ENCODE measurements at places on chromosomes 1 and 21.

DNA sequence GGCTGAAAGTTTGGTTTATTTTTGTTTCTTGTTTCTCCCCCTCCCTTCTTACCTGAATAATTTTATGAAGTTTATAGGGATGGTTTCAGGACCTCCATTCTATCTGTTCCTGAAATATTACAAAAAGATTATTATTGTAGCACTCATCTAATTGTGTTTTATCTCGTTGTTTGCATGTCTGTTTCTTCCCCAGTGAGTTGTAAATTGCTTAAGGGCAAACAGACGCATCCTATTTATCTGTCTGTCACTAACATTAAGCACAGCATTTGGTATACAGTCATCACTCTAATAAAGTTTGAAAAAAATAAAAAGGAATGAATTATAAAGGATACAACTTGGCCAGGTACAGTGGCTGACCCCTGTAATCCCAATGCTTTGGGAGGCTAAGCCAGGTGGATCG, 123.5 kb downstream of the LRRC7 start:
- no peak for DNase-seq

- no peak for DNase-seq
These were observed 44.1 kb downstream of the GPR3 start for GRCh38 chr1:27436204-27437159.

DNA sequence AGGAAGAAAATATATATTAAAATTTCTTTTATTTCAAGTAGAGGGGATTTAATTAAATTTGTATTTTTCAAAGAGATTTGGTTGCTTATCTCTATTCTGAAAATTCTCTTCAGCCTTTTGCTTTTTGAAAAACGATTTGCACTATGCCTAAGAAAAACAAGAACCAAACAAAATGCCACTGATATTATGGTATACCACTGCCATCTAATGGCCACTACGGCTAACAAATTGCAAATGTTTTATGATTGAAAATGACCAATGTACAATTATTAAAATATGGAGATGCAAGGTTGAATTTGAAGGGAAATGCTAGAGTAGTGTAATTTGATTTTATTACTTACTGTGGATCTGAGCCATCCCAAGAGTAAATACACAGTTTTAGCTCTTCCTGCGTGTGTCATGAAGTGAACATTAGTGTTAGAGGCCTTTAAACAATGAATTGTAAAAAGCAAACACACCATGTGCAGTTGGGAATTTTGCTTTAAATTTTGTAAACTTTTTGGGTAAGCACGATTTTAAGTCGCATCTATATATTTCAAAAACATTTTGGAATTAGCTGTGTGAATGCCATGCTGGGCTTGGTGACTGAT, 137.4 kb upstream of the USP25 start:
- no peak for DNase-seq

DNA sequence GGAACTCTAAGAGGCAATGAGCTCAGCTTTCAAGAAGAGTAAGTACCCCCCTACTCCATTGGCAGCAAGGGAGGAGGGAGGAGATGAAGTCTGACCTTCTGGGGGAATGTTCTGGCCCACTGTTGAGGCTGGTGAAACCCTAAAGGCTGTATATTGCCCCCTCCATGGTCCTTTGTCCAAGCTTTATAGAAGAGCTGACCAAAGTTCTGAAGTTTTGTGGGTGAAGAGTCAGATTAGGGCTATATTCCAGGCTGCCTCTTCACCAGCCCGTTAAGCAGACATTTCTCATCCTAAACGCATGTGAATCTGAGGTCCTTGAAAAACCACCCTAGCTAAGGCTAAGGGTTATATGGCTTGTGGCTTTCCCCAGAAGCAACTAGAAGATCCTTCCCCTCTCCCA, 1.4 kb downstream of the C1orf94 start:
- DNase-seq = no peak

DNA sequence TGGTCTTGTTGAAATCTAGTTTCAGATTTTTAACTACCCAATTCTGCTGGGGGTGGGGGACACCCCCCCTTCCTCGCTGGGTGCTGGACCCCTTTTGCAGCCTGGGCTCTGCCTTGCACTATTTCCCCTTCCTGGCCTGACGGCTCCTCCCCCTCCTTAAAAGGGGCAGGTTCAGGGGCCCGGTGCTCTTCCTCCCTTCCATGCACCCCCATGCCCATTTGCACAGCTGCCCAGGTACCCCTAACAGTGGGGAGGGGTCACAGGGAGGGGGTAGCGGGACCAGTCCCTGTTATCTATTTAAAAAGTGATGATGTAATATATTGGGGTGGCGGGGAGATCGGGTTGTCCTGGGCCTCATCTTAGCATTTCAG, 15.3 kb downstream of the ZBTB7B start:
- peak; percentile 35 for DNase-seq

DNA sequence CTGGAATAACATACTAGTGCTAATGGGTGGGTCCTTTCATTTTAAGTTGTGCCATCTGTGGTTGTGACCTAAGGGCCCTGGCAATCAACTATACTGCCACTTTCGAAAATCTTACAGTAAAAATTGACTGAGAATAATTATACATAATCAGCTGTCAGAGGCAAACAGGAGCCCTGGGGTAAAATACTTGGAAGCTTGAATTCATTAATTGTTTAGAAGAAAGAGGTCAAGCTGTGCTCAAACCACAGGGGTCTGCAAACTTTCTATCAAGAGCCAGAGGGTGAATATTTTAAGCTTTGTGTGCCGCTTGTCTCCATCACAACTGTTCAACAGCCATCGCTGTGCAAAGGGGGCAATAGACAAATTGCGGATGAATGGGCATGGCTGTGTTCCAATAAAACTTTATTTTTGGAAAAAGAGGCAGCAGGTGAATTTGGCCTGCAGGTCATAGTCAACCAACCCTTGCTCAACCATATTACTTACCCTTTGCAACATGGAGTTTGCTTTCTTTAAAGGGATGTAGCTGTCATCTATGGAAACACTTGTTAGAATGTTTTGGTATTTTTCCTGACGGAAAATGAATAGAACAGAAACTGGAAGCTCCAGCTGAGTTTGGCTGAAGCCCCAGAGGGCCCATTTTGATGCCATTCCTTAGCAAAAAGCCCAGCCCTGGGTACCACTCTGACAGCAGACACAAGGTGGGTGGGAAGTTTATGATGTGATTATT, 35.7 kb upstream of the USP1 start:
- DNase-seq = no peak

DNA sequence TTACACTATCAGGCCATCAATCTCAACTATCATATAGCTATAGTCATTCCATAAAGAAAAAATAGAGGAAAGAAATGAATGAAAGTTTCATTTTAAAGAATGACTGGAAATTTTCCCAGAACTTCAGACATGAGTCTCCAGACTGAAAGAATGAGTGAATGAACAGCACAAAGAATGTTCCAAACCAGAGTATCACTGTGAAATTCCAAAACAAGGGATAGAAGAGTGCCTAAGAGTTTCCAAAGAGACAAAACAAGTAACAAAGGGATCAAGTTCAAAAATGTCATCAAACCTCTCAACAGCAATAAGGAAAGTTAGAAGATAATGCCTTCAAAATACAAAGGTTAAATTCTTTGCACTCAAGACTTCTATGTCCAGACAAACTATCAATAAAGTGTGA, 114.9 kb downstream of the DENND1B start:
- DNase-seq = no peak

Data from ovary (tissue), 10 donors.